ENCODE measurements at places on chromosomes 7 and 10.
A peak's percentile ranks its signal among the peaks of the same experiment; 100 is the strongest.

GRCh38 chr7:111137296-111138192, 46.6 kb downstream of the LRRN3 start:
- no peak for DNase-seq

DNA sequence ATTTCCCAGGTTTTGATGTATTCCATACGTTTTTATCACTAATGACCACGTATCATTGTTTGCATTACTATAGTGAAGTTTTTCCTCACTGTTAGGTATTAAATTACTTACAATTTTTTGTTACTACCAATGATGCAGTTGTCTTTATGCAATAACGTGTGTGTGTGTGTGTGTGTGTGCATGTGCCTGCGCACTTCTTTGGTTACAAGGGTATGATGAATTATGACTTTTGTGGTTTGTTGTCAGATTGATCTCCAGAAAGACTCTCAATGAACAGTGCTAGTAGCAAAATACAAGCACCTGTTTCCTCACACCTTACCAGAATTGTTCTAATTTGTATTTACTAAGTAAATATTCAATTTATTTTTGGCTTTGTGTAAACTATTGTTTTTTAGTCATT, 51.5 kb downstream of the MCMBP start:
- DNase-seq = no peak

DNA sequence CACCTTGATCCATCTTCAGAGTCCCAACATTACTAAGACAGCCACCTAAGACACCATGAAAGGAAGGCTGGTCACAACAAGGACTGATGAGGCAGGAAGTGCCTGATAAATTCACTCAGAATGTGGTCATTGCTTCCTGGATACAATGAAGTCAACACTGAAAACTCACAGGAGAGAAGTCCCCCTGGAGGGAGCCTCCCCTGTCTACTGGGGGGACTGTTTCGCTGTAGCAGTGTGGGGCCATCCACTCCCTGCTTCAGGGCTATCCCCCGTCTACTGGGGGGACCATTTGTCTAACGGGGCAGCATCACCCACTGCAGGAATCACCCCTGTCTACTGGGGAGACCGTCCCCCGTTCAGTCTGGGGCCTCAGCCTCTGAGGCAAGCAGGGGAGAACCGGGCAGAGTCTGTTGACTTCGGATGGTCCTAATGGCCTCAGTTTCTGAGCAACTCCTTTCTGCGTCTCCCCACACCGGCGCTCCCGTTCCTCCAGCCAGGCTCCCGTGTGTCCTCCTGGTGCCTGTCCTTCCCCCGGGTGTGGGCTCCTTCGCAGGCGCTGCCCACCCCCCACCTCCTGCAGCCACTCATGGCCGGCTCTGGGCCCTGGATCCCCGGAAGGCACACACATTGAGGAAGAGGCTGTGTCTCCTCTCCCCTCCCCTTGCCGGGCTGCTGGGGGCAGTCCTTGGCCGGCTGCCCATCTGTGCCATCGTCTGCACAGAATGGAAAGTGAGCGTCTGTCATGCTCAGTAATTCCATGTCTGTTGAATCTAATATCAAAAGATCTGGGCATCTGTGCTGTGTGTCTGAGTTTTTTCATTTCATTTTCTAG, 59.9 kb upstream of the DNAJB6 start:
- DNase-seq = no peak

- DNase-seq = no peak
Observed at GRCh38 chr10:42888504-42889095, 106.0 kb downstream of the BMS1 start.

GRCh38 chr10:12243864-12244620, 48.1 kb downstream of the CDC123 start:
- DNase-seq = no peak

DNA sequence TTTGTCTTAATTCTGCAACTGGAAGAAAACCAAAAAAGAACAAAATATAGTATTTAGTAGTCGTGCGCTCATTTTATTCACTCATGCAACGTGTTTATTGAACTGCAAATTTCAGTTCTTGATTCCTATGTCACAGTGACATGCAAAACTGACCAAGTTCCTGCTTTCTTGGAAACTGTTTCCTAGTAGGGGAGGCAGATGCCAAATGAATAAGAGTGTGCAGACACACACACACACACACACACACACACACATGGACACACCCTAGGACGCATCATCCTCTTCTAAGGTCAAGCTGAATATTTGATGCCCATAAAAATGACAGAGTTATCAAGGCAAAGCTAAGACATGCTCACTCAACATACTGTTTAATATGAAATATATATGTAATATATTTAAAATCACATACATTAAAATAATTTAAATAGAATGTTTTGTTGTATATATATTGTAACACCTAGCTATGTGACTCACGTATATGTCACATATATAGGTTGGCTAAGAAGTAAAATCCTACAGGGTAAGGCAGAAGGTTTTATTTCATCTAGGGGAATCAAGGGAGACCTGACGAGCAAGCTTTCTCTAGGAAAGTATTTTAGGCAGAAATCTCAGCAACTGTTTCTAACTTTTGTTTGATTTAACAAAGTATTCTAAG, 79.6 kb downstream of the SVIL start:
- no peak for DNase-seq

- DNase-seq = no peak
Observed at GRCh38 chr7:36748017-36748487, 23.8 kb upstream of the AOAH start.

GRCh38 chr10:130464426-130464825, 328.2 kb downstream of the GLRX3 start:
- DNase-seq = peak; percentile 38

DNA sequence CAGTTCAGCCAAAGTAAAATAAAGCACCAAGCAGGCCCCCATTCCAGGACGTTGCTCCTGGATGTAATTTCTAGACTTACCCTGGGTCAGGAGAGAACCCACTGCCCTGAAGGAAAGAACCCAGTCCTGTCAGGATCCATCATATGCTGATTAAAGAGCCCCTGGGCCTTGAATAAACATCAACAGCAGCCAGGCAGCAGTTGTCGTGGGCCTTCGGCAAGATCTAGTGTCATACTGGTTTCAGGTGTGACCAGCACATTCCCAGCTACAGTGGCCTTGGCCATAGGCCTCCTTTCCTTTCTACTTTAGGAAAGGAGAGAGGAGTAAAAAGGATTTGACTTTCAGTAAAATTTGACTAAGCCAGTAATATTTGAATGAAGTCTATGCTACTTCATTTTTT, 289.1 kb upstream of the CACNA2D1 start:
- DNase-seq = no peak

GRCh38 chr7:1358376-1359050, 100.8 kb downstream of the MICALL2 start:
- no peak for DNase-seq

GRCh38 chr10:60029475-60029874, 123.1 kb upstream of the CCDC6 start:
- no peak for DNase-seq

DNA sequence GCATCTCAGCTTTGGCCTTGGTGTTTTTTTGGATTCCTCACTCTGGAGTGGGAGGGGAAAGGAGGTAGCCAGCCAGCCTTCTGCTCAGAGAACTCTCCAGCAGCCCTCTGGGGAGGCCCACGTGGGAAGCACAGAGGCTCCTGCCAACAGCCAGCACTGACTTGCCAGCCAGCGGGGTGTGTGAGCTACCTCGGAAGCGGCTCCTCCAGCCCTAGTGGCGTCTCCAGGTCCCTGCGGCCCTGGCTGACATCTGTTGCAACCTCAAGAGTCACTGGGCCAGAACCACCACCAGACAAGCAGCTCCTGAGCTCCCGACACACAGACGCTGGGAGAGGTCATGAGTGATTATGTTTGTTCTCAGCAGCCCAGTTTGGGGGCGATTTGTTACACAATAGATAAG, 180.2 kb upstream of the FZD8 start:
- peak; percentile 70 for DNase-seq

DNA sequence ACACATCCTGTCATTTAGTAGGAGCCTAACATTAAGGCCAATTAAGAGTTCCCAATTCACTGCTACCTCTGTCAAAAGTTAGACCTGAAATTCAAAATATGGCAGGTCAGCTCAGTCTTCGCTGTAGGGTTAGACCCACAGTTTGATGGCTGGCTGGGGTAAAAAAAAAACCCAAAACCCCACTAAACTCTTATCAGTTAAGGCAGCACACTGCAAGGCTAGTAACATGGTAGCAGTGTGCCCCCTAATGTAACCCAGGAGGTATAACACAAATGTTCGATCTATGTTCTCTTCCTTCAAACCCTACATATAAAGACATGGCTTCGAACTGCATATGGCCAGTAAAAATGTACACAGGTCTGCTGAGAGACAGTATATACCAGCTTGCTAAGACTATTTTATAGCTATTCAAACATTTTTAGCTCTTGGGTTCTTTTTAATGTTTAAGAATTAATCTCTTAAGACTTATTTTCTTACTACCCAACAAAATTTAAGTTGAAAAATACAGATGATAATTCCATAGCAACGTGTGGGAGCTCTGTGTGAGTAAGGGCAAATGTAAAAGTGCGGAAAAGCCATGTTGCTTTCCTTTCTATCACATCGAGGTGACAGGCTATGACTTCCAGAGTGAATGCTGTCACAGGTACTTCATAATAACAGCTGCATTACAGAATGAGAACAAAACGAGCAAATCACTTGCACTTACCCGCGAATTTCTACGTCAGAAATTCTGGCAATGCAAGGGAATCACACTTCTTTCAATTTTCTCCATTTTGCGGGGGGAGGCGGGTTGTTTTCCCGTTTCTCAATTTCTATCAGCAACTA, 168.4 kb upstream of the IMMP2L start:
- DNase-seq = no peak

DNA sequence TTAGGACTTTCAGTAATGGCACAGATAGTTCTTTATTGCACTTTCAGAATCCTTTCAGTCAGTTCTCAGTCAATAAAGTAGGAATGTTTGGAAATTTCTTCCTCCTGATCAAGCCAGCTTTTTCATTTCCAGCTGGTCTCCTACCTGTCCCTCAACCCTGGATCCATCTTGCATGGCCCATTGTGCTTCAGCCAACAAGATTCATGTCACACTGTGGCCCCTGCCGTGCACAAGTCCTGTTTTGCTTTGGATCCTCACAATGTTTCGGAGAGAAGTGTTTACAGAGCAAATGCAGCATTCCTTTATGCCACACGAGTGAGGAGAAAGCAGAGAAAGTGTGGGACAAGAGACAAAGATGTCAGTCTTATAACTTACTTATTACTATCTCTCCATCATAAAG, 1694.7 kb upstream of the LRRTM3 start:
- DNase-seq = no peak

GRCh38 chr10:4599471-4599870, 226.5 kb upstream of the AKR1E2 start:
- no peak for DNase-seq

GRCh38 chr7:97027427-97028234, 3.0 kb upstream of the DLX5 start:
- no peak for DNase-seq

- peak; percentile 71 for DNase-seq
Observed at GRCh38 chr10:6275022-6275997, 72.6 kb downstream of the PFKFB3 start.

DNA sequence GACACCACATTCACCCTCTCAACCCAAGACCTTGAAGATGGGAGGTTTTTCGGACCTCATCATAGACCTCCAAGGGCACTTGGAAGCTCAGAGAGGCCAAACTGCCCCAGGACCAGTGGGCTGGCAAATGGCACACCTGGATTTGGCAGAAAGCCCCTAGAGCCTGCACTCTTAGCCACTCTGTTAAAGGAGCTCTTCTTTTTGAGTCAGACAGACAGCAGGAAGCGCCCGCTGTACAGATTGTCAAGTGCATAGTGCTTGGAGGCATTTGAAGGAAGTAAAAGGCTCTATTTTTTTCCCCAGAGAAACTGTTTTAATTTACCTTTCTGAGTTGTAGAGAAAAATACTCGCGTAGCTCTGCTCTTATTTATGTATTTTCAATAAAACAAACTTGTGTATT, 408.6 kb upstream of the GALNT17 start:
- DNase-seq = no peak

DNA sequence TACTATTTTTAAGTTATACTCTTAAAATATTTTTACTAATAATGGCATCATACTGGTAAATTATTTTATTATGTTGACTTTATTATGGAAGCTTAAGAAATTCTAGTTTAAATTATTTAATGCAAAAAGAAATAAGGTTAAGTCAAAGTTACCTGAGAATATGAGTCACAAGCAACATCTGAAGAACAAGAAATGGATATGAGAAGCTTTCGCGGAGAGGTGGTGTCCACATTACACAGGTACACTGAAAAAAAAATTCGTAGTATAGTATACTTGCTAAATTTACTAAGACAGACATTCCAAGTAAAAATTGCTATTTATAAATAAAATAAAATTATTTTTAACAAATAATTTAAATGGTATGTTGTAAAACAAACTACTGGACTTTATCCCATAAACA, 143.8 kb downstream of the AVL9 start:
- no peak for DNase-seq

- DNase-seq = no peak
Observed at GRCh38 chr10:32795598-32796183, 162.3 kb downstream of the ITGB1 start.

DNA sequence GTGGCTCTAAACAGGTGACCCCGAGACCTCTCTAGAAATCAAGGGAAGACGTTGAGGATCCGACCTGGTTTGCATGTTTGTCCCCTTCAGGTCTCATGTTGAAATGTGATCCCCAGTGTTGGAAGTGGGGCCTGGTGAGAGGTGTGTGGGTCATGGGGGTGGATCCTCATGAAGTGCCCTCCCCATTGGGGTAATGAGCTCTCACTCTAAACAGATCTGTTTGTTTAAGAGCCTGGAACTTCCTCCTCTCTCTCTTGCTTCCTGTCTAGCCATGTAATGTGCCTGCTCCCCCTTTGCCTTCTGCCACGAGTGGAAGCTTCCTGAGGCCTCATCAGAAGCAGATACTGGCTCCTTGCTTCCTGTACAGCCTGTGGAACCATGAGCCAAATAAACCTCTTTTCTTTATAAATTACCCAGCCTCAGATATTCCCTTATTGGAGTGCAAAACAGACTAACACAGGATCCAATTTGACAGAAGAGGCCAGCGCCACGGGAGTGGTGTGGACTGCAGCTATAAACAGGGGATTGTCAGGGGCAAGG, 10.8 kb upstream of the POLM start:
- no peak for DNase-seq

GRCh38 chr7:111987115-111987826, 218.9 kb downstream of the DOCK4 start:
- DNase-seq = no peak

DNA sequence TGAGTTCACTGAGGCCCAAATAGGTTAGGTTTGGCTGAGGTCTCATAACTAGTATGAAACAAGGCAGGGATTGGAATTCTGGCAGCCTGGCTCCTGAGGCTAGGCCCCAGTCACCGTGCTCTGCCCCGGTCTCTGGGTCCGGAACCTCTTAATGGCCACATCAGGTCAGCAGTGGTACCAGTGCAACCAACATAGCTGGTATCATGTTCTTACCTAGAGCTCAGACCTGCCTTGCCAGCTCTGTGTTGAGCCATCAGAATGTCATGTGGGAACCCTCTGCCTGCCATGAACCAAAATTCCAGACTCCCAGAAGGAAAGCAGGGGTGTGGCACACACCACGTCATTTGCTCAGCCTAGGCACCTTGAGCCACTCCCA, 56.5 kb downstream of the ZNF467 start:
- DNase-seq = no peak

GRCh38 chr10:128556182-128557110, 430.2 kb upstream of the MKI67 start:
- no peak for DNase-seq

GRCh38 chr10:114334301-114334700, 70.0 kb downstream of the AFAP1L2 start:
- DNase-seq = no peak
